ENCODE measurements at places on chromosomes 6 and 20.

GRCh38 chr20:57377350-57377749 lies 13.8 kb upstream of the RBM38 start:
- DNase-seq, result no peak

DNA sequence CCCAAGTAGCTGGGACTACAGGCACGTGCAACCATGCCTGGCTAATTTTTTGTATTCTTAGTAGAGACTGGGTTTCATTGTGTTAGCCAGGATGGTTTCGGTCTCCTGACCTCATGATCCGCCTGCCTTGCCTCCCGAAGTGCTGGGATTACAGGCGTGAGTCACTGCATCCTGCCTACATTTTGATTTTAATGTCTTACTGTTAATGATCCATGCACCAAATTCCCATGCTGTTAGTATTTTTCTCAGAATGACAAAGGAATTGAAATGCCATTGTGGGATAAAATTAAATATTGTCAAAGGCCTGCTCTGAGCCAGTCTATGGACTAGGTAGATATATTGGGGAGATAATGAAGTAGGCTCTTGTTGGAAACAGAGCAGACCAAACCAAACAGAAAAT lies 28.2 kb downstream of the CBFA2T2 start:
- DNase-seq, result no peak

- DNase-seq, result peak; percentile 23
These were observed 120.0 kb upstream of the AGPAT4 start for GRCh38 chr6:161393839-161394364.

DNA sequence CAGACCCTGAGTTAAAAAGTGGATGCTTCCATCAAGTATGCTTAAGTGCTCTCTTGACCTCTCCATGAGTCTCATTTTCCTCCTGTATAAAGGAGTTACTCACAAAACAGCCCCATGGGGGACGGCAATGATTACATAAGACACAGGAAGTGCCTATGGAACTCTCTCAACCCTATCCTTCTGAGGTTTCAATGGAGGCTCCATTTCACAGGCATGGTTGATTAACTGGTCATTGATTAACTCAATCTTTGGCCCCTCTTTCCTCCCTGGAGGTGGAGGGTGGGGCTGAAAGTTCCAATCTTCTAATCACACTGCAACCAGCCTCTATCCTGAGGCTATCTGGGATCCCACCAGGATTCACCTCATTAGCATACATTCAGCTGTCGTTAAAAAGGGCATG lies 29.3 kb downstream of the CST8 start:
- DNase-seq, result no peak

- no peak for DNase-seq
These were observed 105.7 kb downstream of the EDN1 start for GRCh38 chr6:12395898-12396297.

DNA sequence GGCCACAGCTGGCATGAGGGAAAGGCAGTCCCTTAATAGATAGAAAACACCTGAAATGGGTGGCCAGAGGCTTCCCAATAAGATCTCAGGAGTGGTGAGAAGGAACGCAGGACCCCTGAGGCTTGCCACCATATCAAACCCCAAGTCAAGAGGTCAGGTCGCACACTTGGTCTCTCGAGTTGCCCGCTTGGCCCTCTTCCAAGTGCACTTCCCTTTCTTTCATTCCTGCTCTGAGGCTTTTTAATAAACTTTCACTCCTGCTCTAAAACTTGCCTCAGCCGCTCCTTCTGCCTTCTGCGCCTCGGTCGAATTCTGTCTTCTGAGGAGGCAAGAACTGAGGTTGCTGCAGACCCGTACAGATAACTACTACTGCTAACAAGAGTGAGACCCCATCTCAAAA lies 64.2 kb downstream of the SLC2A10 start:
- no peak for DNase-seq

DNA sequence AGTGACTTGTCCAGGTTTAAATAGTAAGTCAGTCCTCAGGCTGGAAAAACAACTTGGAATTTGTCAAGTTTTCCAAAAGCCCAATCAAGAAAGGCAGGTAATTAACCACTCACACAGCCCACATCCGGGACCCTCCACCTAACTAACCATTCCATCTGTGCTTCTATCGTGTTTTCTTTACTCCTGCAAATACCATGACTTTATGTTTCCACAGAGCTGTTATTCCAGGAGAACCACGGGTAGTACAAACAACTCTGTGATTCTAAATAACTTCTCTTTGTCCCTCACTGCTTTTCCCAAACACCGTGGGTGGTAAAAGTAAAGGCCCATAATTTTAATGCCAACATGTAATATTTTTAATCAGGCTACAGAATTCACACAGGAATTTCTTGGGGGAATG lies 49.6 kb upstream of the NT5E start:
- no peak for DNase-seq

DNA sequence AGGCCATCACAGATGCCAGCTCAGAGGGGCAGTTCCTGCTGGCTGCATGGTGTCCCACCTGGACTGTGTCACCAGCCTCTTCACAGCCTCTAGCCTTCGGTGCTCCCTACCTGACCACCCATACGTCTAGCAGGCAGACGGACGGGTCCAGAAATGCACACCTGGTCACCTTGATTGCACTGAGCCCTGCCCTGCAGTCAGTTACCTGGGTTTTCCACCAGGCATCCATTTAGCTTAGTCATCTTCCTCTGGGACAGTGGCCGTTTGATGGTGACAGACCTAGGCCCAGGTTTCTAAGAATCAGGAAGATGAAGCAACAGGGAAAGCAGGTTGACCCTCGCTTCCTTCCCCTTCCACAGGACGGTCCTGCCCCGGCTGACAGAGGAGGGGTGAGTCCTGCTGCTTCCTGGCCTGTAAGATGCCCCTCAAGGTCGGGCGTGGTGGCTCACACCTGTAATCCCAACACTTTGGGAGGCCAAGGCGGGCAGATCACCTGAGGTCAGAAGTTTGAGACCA lies 9.8 kb upstream of the BPI start:
- no peak for DNase-seq

- no peak for DNase-seq
These were observed 16.4 kb upstream of the MLN start for GRCh38 chr6:33820243-33820642.

GRCh38 chr20:51077686-51078060 lies 54.8 kb upstream of the KCNG1 start:
- DNase-seq, result no peak

DNA sequence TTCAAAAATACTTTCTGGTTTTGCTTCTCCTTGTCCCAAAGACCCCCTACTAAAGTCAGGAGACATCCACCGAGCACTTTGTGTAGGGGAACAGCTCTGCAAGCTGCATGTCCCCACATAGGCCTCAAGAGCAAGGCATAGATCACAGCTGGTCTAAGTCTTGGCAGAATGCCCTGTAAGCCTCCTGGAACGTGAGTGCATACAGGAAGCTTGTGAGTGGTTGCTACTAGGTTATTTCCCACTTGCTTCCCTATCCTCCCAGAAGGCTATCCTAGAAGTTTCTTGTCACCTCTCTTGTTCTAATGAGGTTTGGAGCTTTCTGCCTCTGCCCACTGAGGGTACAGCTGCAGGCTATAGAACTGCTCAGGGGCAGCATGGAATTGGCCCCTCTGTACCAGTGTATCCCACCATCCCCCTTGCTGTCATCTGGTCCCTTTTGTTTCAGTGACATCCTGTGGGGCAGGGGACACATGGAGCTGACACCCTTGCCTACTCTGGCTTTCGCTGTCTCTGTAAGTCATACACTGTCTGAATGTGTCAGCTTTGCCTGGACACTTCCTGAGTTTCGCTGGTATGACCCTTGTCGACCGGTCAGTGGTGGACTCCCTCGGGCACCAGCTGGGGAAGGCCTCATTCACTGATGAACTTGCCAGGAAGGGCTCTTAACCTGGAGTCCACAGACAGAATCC lies 35.6 kb upstream of the KCNK16 start:
- no peak for DNase-seq

GRCh38 chr20:45857882-45858216 lies 435 bp downstream of the ZSWIM3 start:
- no peak for DNase-seq

DNA sequence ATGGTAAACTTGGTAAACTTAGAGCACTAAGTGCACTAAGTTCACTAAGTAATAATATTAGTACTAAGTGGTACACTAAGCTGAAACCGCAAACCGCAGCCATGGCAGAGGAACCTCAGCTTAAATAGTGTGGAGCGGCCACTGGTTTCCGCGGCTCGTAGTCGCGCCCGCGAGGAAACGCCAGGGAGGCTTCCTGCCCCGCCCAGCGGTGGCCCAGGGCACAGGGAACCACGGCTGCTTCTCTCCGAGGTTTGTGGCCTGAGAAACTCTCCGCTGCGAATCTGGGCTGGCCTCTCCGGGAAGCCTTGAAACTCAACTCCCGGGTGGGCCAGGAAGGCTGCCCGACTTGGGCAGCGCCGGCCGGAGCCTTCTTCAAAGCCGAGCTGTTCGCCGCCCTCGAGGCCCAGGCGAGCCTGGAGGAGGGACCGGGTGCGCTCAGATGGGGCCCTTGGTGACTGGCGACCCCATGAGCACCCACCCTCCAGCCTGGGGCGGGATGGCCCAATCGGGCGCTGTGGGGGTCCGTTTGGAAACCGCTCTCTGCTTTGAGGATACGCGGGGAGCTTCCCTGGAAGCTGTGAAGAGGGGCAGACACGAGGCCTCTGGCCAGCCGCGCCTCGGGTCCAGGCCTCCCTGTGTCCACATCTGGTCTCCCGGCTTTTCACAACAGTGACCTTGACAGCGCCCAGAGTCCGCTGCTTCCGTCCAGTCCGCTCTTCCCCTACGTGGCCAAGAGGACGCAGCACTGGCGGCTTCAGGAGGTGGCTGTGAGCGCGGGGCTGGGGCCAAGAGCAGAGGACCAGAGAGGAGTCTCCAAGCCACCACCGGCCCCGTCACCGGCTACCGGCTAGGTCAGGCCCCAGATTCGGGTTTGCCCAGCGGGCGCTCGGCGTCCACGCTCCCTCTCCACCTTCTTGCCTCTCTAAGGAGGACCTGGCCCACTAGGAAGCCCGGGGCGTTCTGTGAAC lies 25.4 kb upstream of the HLA-E start:
- DNase-seq, result peak; percentile 51

DNA sequence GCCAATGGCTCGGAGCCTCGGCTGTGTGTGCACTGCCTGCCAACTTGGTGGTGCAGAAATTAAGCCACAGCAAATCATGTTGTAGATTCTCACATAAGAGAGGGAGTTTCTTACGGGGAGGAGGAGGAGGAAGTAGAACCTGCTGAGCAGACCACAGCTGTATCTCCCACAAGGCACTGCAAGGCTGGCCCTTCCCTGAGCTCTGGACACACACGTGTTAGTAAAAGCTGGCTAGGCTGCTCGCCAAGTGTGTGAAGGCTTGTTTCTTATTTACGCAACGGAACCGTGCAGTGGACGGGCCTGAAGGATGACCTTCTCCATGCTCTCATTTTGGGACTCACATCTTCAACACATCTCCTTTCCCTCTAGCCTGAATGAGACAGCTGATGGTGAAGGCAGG lies 15.7 kb upstream of the QKI start:
- DNase-seq, result no peak

DNA sequence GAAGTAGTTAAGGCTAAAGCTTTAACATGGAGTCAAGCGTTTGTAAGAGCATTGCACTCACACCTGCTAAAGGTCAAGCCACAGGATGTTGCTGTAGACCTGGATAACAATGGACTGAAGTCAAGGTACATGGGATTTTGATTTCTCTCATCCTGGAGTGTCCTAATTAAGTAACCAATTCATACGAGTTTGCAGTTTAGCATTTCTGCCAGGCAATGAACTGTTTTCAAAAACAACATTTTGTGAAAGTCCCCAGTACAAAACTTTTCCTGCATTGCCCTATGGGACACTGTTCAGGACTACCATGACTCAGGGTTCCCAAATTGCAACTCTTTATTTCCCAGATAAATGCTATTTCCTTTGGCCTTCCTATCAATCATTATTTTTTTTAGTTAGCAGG lies 17.4 kb upstream of the SIRPB1 start:
- DNase-seq, result no peak

- DNase-seq, result no peak
These were observed 137.9 kb downstream of the DLL1 start for GRCh38 chr6:170152989-170153388.

DNA sequence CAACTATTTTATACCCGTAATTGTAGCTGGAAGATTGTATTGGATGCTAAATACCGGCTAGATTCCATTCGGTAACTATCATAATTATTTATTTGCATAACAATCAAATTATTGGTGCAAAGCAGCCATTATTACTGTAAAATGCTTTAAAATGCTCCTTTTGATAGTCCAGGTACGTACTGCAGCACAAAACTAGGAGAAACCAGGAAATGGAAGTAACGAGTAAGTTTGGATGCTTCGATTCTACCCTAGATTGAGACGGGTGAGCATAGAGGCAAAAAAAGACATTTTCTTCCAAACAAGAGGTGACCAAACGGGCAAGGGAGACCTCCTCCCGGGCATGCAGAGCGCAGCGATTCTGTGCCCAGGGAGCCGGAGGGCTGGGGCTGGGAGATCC lies 469 bp upstream of the XRN2 start:
- no peak for DNase-seq

GRCh38 chr6:81793821-81794475 lies 41.5 kb upstream of the TENT5A start:
- DNase-seq, result no peak

DNA sequence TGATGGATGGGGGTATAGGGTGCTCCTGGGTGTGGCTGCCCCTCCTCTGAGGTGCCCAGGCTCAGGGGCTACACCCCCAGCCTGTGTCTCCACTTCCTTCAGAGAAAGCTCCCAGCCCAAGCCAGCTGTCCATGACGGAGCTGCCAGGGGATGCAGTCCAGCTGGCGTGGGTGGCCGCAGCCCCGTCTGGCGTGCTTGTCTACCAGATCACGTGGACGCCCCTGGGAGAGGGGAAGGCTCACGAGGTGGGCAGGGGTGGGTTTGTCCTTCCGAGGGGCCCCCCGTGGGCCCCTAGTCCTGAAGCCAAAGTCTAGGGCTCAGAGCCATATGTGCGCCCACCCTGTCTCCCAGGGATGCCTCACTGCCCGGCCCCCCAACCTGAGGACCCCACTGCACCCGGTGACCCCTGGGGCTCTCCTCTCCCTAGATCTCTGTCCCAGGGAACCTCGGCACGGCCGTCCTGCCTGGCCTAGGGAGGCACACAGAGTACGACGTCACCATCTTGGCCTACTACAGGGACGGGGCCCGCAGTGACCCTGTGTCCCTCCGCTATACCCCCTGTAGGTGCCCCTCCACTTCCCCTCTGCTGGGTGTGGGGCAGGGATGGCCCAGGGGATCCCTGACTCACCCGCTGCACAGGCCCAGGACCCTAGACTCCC lies 19.8 kb downstream of the COL20A1 start:
- no peak for DNase-seq

- DNase-seq, result no peak
These were observed 33.1 kb upstream of the CHRNA4 start for GRCh38 chr20:63394069-63394919.

DNA sequence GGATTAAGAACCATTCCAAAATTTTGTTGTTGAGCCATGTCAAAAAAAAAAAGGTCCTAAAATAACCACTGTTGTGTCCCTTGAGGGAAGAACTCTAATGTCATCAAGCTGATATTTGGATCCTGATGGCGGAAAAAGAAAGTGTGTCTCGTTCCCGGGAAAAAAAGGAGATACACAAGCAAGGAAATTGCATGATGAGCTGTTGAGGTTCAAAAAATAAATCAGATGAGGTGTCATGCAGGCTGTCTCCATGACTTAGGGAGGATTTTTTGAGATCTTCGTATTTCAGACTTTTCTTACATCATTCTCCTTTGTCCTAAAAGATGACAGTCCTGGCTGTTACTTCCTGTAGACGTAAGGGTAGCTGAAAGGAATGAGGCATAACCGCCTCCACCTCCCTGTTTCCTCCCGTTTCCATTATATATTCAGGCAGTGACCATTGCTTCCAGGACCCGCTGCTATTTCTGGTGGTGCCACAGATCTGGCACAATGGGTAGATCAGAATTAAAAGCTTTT lies 117.3 kb upstream of the TNFAIP3 start:
- DNase-seq, result no peak

GRCh38 chr20:46543033-46543432 lies 7.4 kb downstream of the OCSTAMP start:
- no peak for DNase-seq

Measured in stimulated activated CD8-positive, alpha-beta memory T cell treated with anti-CD3 and anti-CD28 coated beads, Interleukin-4, amount 100 ng/mL, for 4 hours (primary cell).